ENCODE measurements at places on chromosomes 2 and 18. TPM values are rescaled to one million over a fixed set of nuclear protein-coding genes. Genes with fewer than 3 reads are reported as not detected.

DNA sequence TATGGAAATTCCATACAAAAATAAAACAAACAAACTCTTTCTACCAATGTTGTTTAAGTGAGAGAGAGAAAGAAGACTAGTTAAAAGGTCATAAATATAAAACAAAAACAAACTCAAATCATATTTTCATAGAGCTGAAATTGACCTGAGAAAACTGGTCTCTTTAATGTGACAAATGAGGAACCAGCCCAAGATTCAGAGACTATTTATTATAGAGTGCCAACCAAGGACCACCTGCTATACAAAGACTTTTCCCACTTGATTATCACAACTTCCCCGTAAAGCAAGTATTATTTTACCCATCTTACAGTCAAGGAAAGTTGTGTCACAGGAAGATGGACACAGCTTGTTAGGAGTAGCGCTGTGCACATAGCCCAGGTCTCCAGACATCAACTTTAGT, 13.3 kb downstream of the ANKRD44 start:
- no peak overlapping the region for H3K27ac ChIP-seq
- H3K36me3 ChIP-seq, result peaks cover 2% of the 10 kb centered on the region
- peaks cover 5% of the 10 kb centered on the region for H3K4me1 ChIP-seq
- H3K27me3 ChIP-seq, result no peaks in the 10 kb centered on the region
- DNase-seq, result no peak

- H3K27ac ChIP-seq, result no peak overlapping the region
- no peaks in the 10 kb centered on the region for H3K36me3 ChIP-seq
- no peak overlapping the region for H3K4me3 ChIP-seq
- DNase-seq, result no peak
Observed at GRCh38 chr2:113156278-113157117, 17.3 kb upstream of the PSD4 start.

DNA sequence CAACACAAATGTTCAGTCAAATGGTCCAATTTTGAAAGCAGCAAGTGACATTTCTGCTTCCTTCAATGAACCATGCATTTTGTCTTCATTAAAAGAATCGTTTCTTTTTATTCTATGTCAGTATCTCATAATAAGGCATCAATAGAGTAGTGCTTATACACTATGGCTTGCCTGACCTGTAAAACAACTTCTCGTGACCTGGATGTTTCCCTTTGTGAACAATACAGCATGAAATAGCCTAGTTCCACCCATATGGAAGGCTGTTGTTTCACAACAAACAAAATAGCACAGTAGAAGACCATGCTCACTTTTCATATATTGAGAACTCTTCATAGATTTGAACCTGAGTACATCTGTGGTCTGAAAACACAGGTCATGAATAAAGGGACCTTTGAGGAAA, 104.3 kb upstream of the PIK3C3 start:
- H3K27me3 ChIP-seq, result no peaks in the 10 kb centered on the region
- no peaks in the 10 kb centered on the region for H3K4me1 ChIP-seq
- H3K27ac ChIP-seq, result no peak overlapping the region
- no peak overlapping the region for H3K4me3 ChIP-seq
- DNase-seq, result no peak

The MAL gene
- total RNA-seq, result 19.0 TPM

Data from lung (tissue), 17 donors.